ENCODE measurements at places on chromosomes 1 and 21.

DNA sequence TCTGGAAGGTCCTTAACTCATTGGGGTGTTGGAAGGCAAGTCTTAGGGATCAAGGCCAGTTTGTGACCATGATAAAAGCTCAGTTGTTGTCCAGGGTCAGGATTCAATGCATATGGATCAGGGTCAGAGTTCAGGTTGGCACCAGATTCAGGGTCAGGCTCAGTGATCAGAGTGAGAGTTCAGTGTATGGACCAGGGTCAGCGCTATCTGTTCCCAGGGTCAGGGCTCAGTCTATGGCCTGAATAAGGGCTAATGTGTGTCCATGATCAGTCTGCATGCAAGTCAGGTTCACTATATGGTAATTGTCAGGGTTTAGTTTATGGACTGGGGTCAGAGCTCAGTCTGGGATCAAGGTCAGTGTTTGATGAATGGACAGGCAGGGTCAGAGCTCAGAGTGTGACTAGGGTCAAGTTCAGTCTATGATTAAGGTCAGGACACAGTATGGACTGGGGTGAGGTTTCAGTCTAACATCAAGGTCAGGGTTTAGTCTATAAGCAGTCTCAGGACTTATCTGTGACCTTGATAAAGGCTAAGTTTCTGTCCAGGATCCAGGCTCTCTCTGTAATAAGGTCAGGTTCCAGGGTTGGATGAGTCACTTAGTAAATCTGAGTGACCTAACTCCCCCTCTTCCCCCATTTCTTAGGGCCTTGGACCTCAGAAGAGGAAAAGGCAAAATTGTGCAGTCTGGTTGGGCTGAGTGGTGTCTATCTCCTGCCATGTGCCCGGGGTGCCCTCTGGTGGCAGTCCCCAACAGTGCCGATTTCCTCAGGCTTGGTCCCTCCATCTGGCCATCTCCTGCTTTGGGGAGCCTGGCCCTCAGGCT, 23.8 kb downstream of the KNCN start:
- DNase-seq: peak; percentile 74

DNA sequence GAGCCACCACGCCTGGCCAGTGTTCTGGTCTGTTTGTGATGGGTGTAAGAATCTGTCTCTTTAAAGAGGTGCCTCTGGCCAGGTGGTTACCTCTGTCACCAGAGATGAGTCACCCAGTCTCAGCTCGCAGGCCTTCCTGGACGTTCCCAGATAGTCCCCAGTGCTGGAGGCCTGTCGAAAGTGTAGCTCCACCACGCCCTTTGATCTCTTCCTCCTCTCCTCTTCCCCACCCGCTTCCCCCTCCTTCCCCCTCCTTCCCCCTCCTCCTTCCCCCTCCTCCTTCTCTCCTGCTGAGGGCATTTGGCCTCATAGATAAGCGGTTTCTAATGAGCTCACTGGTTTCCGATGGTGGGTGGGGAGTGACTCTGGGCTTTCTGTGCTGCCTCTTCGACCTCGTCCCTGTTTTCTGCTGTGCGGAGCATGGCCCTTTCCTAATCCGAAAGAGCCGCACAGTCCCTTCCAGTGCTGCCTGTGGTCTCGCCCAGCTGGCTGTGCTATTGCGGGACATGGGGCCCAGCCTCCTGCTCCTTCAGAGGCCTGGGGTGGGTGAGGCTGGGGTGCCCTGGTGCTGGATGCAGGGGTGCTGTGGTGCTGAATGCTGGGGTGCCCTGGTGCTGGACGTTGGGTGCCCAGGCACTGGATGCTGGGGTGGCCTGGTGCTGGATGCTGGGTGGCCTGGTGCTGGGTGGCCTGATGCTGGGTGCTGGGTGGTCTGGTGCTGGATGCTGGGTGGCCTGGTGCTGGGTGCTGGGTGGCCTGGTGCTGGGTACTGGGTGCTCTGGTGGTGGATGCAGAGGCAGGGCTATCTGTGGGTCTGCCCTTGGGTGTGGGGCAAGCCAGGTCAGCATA, 19.2 kb downstream of the AGPAT3 start:
- DNase-seq: peak; percentile 36

- DNase-seq: peak; percentile 13
Observed at GRCh38 chr1:110420874-110421793, 13.6 kb upstream of the LAMTOR5 start.

- DNase-seq: no peak
Observed at GRCh38 chr21:38619992-38620479, 121.8 kb upstream of the ERG start.

DNA sequence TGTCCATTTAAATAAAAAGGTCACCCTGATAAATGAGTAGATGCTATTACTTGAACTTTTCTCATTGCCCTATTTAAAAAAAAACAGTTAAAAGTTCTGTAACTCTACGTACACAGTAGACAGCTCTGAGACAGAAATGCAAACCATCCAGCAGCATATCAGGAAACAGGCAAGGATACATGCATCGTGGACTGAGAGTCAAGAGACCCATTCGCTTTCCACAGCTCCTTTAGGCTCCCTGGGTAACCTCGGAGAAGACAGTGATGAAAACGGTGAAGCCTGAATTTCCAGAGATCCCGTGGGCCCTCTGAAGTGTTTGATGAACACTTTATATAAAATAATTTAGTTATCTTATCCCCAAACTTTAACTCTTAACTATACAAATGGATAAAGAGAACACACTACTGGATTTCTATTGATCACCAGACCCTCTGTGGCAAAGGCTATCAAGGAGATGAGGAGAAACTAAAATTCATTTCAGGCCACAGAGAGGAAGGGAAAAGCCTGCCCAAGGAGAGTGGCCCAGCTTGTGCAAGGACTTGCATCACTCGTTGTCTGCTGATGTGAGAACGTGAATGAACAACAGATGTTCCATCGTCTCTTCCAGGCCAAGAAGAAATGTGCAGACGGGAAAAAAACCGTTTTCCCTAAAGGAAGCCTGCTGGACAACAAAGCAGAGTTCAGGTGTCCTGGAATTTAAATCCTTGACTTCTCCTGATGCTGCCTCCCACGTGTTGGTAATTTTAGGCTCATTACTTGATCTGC, 131.0 kb downstream of the TGFBR3 start:
- DNase-seq: no peak

- no peak for DNase-seq
Observed at GRCh38 chr1:161731981-161732718, 10.8 kb downstream of the FCRLB start.

Measured in CD4-positive, alpha-beta T cell treated with Interleukin-2 at 100 ng/mL for 4 hours (primary cell).